ENCODE measurements at places on chromosomes 1 and 21.

GRCh38 chr1:107782217-107782845, 182.6 kb downstream of the VAV3 start:
- peak; percentile 37 for DNase-seq

GRCh38 chr1:14999441-14999840, 154.1 kb upstream of the TMEM51 start:
- no peak for DNase-seq

- no peak for DNase-seq
Observed at GRCh38 chr1:92975551-92976232, 14.4 kb upstream of the DIPK1A start.

GRCh38 chr1:235012436-235013210, 116.0 kb downstream of the TOMM20 start:
- DNase-seq, result no peak

DNA sequence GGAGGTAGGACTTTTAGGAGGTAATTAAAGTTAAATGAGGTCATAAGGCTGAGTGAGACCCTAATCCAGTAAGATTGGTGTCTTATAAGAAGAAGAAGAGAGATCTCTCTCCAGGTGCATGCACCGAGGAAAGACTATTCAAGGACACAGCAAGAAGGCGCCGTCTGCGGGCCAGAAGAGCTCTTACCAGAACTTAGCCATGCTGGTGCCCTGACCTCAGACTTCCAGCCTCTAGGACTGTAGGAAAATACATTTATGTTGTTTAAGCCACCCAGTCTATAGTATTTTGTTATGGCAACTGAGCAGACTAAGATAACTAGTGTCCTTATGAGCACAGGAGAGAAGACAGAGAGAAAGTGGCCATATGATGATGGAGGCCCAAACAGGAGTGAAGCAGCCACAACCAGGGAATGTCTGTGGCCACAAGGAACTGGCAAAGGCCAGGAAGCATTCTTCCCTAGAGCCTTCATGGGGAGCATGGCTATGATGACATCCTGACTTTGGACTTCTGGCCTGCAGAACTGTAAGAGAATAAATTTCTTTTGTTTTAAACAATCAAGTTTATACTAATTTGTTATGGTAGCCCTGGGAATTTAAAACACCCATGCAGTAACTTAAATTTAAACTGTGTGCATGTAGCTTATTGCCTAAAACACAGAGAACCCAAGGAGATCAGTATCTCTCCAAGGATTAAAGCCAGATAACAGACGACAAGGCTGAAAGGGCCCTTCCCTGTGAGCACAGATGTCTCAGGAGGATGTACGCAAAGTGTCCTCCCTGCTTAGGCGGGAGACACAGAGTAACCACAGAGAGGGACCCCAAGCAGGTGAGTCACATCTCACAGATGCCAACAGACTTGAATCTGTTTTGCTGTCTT, 9.9 kb upstream of the CD58 start:
- DNase-seq, result no peak

DNA sequence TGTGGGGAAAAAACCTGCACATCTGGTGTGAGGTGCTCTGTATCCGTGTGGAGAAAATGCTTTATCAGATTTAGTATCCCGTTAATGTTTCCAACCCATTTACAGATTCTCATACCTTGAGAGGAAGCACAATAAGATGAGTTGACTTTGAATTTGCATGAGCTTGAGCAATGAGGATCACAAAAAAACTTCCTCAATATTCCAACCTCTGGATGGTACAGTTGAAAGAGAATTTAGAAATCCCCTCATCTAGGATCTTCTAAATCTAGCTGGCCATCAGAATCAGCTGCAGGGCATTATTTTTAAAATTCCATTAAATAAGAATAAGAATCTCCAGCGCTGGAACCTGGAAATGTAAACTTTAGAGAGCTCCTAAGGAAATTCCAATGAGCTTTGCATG, 82.5 kb upstream of the NR5A2 start:
- DNase-seq, result no peak

- DNase-seq, result no peak
Observed at GRCh38 chr1:61425040-61425439, 299.9 kb downstream of the TM2D1 start.

DNA sequence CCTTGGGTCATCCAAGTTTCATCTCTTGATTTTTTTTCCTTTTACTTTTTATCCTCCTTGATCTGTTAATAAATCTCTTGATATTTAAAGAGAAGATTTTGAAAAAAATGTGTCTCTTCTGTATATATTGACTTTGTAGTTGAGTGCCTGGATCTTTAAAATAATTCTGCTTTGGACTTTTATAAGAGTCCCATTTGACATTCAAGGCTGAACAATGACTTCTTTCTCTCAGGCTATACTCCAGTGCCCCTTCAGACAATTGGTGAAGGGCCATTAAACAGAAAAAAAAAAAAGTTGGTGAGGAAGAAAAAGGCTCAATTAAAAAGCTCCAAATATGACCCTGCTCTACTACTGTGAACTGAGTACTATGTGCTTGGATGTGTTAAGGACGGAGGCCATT, 40.9 kb upstream of the CITED4 start:
- DNase-seq, result no peak

GRCh38 chr1:227170361-227171166, 147.7 kb downstream of the CDC42BPA start:
- DNase-seq, result no peak

- peak; percentile 10 for DNase-seq
Observed at GRCh38 chr21:33642896-33643657, 776 bp downstream of the ITSN1 start.

GRCh38 chr1:10891091-10891490, 94.6 kb upstream of the CASZ1 start:
- DNase-seq, result no peak

- peak; percentile 22 for DNase-seq
Observed at GRCh38 chr1:39639305-39640130, at the start of gene HEYL. Gene HEYL (minus strand): TSS chr1:39639643. CDS start chr1:39639625, 18 bp downstream.

- DNase-seq, result no peak
Observed at GRCh38 chr1:29123887-29124365, at the start of gene TMEM200B. Gene TMEM200B (minus strand): TSS chr1:29123903. CDS start chr1:29121828, 2,075 bp downstream.

- DNase-seq, result no peak
Observed at GRCh38 chr1:7424352-7424890, 346.7 kb upstream of the VAMP3 start.

- DNase-seq, result no peak
Observed at GRCh38 chr21:45537111-45537745, 5.0 kb downstream of the SLC19A1 start.

DNA sequence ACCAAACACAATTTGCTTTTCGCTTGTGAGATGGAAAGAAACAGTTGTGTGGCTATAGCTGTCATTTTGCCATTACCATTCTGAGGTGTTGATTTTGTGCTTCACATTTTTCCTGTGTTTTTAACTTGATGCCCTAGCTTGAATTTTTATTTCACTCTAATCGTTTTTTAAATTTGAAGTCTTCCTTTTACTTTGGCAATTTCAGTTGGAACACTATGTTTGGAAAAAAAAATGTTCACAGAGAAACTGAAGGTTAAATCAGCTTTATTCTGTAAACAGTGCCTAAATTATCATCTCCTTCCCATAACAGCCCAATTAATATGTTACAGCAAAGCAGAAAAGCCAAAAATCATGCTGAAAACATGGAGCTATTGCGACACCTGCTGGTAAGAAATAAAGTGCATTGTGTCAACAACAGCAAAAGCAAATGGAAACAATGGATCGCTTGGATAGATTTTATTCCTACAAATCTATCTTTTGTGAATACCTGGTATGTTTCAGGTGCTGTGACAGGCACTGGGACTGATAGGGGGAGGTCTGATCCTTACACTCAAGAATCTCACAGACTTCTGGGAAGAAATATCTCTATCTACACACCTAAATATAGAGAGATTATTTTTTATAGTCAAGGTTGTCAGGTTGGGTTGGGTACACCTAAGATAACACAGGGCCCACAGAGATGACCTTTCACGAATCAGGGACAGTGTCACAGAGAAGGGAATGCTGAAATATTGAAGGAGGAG, 16.2 kb upstream of the ERICH3 start:
- no peak for DNase-seq

- no peak for DNase-seq
Observed at GRCh38 chr1:151062741-151063371, 2.7 kb downstream of the MLLT11 start.

GRCh38 chr1:108897865-108898720, 21.3 kb downstream of the GPSM2 start:
- no peak for DNase-seq

DNA sequence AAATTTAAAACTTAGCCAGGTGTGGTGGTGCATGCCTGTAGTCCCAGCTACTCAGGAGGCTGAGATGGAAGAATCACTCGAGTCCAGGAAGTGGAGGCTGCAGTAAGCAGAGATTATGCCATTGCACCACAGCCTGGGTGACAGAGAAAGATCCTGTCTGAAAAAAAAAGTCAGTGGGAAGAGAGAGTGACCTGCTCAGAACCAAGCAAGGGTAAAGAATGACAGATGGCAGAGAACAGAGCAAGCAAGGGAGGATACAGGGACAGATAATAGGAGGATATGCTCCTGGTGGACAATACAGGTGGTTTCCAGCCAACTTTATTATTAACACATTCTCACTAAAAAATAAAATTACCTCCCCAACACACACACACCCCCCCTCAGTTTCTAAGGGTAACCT, 4.6 kb upstream of the TMEM51 start:
- no peak for DNase-seq

DNA sequence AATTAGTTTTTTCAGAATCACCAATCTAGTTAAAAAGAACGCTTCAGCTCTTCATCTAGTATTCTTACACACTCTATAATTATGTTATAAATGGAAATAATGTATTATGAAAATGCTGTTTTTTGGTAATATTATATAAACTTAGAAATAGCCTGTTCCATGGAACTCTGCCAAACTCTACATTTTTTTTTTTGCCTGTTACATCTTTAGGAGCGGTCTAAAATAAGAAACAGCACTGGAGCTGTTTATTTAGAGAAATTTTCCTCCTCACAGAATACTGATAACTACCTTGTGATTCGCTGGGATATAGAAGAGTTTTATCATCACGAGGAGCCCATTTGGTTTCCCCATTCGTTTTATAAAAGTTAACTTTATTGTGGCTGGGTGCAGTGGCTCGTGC, 58.5 kb downstream of the PKN2 start:
- DNase-seq, result no peak

- peak; percentile 7 for DNase-seq
Observed at GRCh38 chr1:1185101-1185765, 11.6 kb downstream of the TTLL10 start.

DNA sequence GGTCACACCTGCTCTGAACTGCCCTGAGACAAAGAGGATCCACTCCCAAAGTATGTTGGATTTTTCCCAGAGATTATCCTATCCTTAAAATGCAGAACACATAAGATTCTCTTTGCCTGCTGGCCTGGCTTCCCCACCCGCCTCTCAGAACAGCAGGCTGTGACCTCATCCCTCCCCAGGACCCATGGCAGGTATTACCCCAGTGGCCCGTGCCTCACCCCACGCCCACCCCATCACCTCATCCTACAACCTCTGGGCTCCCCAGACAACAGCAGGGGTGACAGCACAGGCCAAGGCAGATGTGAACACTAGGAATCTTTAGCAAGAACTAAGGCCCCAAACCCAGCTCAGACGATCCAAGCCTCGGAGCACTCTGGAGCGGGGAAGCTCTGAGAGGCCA, 35.1 kb upstream of the S100A7 start:
- no peak for DNase-seq

All from T-helper 17 cell (primary cell).